ENCODE measurements at places on chromosomes 7 and 10. TPM values are rescaled to one million over a fixed set of nuclear protein-coding genes. Genes with fewer than 3 reads are reported as not detected.
A peak's percentile ranks its signal among the peaks of the same experiment; 100 is the strongest.

AQP1 gene
- total RNA-seq = 0.28 TPM

DNA sequence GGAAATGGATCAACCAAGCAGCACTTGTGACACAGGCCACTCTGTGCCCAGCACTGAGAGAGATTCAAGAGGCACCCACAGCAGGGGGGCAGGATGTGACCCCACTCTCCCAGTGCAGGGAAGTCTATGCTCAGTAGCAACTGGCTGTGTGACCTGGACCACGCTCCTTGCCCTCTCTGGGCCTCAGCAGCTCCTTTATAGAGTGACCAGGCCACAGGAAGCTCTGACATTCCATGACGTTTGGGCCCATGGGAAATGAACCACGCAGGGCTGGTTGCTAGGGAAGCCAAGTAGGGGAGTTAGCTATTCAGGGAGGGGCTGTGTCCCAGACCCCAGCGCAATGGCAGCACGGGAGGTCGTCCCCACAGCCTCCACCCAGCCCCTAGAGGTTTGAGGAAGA is 232.6 kb downstream of the USP6NL start:
- H3K4me3 ChIP-seq = no peak overlapping the region
- H3K36me3 ChIP-seq = no peaks in the 10 kb centered on the region
- no peak overlapping the region for H3K27ac ChIP-seq
- peaks cover 4% of the 10 kb centered on the region for H3K4me1 ChIP-seq

DNA sequence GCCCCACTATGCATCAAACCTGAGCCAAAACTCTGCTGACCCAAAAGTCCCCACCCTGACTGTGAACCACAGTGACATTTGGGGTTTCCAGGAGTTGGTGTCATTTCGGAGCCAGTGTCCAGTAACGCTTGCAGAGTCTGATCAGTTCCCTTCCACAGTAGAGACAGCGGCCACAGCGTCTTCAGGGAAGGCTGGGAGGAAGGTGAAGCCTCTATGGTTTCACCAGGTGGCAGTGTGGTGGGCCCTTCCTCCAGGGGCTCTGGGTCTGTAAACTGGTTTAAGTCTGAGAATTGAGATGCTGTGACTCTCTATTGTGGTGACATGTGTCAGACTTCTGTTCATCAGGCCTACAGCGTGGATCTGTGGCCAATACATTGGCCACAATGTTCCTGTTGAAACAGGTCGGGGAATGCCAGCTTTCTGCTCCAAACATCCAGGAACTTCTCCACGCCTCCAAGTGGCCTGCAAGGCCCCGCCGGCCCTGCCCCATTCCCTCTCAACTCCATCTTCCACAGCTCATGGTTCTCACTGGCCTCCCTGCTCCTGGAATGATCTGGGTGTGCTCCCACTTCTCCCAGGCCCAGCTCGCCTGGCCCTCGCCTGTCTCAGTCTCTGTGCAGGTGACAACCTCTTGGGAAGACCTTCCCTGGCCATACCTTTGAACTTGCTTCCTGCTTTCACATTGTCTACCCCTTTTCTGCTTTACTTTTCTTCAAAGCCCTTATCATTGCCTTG is 124.5 kb upstream of the FAM20C start:
- H3K4me3 ChIP-seq = no peak overlapping the region
- H3K4me1 ChIP-seq = no peaks in the 10 kb centered on the region
- H3K27ac ChIP-seq = no peak overlapping the region
- DNase-seq = peak; percentile 41
- H3K27me3 ChIP-seq = no peaks in the 10 kb centered on the region

DNA sequence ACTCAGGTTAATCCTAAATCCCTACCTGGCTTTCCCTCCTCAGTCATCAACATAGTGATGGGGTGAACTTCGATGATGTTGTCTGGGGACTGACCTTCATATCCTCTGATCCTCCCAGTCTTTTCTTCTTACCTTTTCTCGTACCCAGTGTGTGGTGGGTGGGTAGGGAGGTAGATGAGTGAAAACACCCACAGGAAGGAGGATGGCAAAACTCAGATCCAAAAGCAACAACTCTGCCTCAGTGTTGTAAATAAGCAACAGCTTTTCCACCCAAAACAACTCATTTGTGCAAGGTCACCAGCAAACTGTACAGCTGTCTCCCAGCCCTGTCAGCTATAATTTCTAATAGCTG is 38.6 kb downstream of the VOPP1 start:
- no peak overlapping the region for H3K4me3 ChIP-seq
- no peaks in the 10 kb centered on the region for H3K27me3 ChIP-seq
- H3K4me1 ChIP-seq = peaks cover 39% of the 10 kb centered on the region

GRCh38 chr7:22587322-22587721 is 87.3 kb upstream of the STEAP1B start:
- H3K4me3 ChIP-seq = no peak overlapping the region
- no peak overlapping the region for H3K27ac ChIP-seq
- H3K4me1 ChIP-seq = peaks cover 36% of the 10 kb centered on the region
- no peaks in the 10 kb centered on the region for H3K36me3 ChIP-seq

DNA sequence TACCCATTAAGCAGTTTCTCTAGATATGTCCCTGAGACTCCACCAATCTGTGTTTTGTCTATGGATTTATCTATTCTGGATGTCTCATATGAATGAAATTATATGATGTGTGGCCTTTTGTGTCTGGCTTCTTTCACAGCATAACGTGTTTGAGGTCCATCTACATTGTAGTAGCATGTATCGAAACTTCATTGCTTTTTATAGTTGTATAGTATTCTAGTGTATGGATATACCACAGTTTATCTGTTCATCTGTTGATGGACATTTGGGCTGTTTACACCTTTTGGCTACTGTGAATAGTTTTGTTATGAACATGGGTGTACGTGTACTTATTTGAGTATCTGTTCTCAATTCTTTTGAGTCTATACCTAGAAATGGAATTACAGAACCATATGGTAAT is 9.6 kb downstream of the KAT6B start:
- no peaks in the 10 kb centered on the region for H3K36me3 ChIP-seq
- no peak overlapping the region for H3K4me3 ChIP-seq
- peaks cover 8% of the 10 kb centered on the region for H3K4me1 ChIP-seq
- DNase-seq = no peak
- H3K27ac ChIP-seq = no peak overlapping the region
- H3K27me3 ChIP-seq = no peaks in the 10 kb centered on the region
